ENCODE measurements at places on chromosomes 2 and 18.

DNA sequence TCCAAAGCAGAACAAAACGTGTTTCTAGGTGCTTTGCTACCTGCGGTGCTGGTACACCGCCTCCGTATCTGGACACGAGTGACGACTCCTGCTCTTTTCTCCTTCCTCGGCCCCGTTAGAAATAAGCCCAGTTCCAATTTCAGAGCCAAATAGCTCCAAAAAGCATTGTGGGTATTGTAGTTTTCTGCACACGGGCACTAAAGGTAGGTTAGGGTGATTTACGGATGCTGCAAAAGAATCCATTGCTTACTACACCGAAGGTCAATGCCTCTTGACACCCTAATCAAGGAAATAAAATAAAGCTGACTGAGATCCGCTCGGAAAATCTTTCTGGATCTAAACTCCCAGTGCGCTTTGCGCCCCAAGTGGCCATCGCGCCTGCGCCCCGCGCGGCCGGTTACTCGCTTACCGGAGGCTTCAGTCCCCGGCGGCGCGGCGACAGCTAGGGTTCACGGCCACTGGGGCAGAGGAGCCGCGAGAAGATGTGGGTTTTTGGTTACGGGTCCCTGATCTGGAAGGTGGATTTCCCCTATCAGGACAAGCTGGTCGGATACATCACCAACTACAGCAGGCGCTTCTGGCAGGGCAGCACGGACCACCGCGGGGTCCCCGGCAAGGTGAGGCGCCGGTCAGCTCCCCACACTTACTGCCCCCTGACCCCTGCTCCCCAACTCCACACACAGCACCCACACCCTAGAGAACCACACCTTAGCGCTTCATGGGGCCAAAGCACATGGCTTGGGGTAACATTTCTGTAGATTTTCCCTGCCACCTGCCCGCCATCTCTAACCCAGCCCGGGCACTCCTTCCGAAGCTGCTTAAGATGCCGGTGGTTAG, at the start of gene CHAC2:
TSS of gene CHAC2 (plus strand) at position 400 of the 837 bp plus-strand sequence. CDS start at position 483, 83 bp downstream.
- DNase-seq = no peak

GRCh38 chr2:236302555-236302954, 38.3 kb upstream of the ASB18 start:
- no peak for DNase-seq

DNA sequence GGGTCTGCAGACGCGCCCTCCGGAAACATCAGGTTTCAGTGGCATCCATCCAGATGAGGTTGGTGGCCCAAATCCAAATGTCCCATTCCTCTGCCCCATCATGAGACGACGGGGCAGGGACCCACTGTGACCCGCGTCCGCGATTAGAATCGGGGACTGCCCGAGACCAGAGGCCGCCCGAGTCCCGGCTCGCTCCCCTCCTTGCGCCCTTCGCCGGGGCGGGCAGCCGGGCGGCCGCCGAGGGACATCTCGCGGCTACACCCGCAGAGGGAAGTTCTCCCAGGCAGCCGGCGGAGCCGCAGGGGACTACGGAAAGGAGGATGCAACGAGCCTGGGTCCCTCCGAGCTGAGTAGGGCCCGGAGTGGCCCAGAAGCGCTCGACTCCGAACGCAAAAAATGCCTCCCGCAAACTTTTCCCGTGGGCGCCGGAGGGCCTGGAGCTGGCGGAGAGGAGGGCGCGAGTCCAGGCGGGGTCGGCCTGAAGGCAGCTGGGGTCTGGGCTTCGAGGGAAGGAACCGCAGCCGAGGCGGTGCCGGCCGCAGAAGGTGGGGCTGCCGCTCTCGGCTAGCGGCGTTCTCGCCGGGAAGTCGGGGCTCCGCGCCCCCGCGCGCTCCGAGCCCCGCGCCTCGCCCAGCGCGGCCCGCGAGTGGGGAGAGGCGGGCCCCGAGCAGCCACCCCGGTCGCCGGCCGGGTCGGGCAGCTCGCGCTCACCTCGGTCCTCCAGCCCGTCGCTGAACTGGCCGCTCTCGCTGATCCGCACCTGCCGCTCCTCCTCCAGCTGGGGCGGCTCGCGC, 580 bp downstream of the TMEM163 start:
- DNase-seq = no peak

DNA sequence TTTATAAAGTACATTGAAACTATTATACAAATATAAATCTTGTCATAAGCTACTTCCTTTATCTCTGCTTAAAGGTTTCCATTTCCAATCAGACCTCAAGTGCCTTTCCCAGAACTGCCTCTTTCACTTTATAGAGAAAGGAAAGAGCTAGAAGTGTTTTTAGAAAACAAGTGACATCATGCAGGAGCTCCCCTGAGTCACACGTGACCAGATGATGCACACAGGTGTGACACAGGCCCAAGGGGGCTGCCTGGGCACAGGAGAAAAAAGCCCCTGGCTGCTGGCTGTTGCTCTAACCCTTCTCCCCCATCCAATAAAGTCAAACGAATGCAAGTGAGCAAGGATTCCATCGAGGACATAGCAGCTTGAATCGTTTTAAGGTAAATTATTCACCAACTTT, 21.4 kb upstream of the SH3BP4 start:
- DNase-seq = no peak

DNA sequence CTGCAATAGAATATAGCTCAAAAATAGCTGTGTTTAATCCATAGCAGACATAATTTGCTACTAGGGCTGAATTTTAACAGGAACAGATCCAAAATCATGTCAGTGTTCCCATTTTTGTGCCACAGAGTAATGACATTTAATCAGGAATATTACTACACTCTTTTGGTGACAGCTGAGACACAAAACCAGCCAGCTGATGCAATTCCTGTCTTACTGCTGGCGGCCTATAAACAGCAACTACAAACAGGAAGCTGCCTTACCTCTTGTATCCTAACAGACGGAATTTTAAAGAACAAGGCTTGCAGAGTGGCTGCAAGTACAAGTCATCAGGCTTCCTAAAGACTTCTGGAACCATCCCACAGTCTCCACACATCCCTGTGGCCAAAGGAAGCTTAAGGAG, 218.1 kb downstream of the ZNF521 start:
- DNase-seq = no peak

- no peak for DNase-seq
Observed at GRCh38 chr2:154402213-154402612, 296.3 kb upstream of the KCNJ3 start.

DNA sequence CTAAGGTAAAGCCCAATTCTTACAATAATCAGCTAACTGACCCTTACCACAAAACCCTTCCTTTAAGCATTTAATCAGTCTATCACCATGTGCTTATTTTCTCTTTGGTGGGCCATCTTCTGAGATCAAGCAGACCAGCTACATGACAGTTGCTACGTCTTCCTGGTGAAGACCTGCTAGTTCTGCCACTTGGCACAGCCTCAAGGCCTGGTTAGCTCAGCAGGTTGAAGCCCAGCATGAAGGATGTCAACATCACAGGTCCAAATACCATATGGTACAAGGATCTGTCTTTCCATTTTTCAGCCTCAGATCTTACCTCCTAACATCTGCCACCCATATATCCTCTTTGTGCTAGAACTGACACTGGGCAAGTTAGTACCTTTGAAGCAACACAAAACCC, 636.9 kb downstream of the LRP1B start:
- DNase-seq = no peak

DNA sequence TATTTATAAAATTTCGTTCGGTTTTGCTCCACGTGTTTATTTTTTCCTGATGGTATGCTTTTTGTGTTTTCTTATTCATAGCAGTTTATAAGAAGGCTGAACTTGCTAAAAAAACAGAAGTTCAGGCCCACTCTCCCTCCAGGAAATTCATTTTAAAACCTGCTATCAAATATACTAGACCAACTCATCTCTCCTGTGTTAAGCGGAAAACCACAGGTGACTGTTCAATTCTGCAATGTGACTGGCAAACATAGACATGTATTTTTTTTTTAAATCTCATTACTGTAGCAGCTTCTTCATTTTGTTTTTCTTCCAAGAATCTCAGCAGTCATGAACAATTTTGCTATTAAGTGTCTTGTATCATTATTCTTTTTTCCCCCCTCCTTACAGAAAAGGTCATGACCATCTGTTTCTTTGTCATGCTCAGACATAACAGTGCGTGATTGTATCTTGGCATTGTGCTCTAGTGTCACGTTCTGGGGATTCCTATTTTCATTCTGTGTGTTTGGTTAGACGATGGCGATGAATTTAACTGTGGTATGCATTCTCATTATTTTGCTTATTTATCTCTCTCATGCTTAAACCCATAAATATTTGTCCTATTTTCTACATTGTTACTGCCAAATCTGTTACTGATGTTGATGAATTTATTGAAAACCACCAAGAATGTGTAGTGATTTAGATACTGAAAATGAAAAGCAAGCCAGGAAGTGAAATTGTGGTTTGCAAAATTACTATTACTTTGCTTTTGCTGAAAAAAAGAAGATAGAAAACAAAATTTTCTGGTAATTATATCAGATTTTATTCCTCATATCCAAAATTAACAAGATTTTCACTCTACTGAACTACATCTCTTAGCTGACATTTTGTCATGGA, 74.6 kb upstream of the UNC80 start:
- no peak for DNase-seq

DNA sequence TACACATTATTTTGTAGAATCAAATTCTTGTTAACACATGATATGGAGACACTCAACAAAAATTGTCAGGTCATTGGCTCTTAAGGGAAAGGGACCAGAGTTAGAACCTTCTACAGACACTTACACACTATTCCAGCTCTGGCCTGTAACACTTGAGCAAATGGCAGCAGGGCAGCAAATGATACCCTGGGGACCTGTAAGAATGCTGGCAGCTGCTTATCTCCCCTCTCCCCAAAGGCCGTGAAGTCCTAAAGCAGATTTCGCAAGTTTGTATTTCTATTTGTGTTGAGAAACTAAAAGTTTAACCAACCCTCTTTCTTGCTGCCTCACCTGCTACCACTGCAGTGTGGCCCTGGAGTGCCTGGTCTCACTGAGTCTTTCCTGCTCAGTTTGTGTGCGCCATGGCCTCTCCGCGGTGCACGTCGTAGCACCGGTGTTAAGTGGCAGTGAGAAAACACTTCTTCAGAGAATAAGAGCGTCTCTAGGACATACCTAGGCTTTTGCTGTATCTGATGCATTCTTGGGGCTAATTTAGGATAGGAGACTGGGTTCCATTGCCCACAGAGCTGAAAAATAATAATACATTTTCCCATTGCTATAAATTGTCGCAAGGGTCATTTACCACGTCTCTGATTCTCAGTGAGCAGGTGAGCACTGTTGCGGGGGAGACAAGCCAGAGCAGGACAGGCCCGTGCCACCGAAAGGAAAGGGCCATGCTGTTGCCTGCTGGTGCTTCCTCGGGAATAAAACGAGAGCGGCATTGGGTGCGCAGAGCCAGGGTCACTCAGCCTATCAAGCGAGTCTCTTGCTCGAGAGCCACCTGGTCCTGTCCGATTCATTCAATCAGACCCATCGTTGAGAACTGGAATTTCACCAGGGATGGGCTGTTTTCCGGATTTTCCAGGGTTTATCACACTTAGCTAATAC, 204.9 kb downstream of the PTGR3 start:
- no peak for DNase-seq

DNA sequence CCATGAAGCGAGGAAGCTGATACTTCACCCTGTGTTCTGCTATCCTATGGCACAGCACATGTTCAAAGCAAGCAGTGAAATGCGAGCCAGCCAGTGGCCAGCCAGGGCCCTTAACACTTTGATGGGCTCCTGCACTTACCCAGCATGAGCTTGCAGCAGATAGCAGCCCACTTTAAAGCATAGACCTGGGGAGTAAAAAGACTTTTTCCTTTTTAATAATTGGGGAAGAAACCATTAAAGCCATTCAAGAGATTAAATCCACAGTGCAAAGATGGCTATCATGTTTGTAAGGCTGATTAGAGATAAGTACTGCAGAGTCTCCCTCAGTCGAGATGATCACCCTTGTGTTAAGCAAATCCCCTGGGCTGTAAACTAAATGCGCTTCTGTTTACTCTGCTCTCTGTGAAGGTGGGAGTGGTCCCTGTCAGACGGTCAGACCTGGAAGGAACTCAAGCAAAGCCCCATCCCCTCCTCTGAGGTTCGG, 15.7 kb downstream of the CCBE1 start:
- no peak for DNase-seq

- no peak for DNase-seq
Observed at GRCh38 chr2:196294516-196294909, 123.1 kb upstream of the STK17B start.

GRCh38 chr2:233418761-233419546, 64.7 kb downstream of the DGKD start:
- DNase-seq = no peak

DNA sequence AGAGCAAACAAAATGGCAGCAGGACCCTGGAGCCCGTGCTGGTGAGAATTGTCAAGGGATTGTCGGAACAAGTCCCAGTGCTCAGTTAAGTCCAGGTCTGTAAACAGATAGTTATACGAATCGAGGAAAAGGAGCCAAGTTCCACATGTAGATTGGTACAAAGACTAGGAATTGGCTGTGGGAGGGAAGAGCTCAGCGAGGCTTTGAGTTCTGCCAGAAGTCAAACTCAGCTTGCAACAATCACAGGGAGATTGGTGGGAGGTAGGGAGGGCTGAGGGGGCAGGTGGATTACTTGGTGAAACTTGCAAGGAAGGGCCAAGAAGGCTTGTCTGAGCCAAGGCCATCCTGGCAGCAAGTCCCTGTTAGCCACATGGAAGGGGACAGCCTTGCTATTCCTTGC, 217.8 kb upstream of the ARL4C start:
- no peak for DNase-seq

- no peak for DNase-seq
Observed at GRCh38 chr2:236338495-236339184, 74.4 kb upstream of the ASB18 start.

- DNase-seq = no peak
Observed at GRCh38 chr2:113208396-113208795, 34.6 kb downstream of the PSD4 start.
